ENCODE measurements at places on chromosomes 1 and 21.

DNA sequence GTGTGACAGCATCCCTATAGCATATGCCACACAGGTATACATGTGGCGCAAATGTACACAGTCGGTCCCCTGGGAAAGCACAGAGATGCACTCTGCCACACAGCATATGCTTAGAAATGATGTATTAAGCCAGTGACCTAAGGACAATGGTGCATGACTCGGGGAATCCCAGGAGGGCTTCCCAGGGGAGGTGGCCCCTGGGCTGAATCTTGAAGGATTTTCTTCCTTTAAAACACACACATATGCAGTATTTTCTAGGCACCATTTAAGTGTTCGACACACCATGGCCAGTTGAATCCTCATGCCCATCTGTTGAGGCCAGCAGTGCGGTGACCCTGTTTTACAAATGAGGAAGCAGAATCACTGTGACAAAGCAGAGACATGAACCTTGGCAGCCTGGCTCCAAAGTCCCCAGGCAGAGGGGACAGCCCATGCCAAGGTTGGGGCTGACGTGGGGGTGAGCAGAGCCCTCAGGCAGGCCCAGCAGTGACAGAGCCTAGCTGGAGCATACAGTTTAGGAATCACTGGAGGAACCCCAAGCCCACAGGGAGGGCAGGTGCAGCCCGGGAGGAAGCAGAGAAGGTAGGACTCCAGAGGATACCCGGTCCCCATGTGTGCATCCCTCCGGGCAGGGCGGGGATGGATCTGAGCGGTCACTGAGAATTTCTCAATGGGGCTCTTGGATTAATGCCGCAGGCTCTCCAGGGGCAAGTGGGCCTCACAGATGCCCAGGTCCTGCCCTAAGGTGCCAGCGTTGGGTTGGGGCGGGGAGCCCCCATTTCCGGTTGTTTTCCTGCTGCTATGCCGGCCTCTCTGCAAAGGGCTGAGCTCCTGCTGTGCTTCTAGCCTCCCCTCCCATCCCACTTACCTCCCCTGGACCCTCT, 28.4 kb downstream of the WNT3A start:
- no peak for DNase-seq

GRCh38 chr1:233360525-233361102, 33.1 kb downstream of the MAP3K21 start:
- DNase-seq, result no peak

DNA sequence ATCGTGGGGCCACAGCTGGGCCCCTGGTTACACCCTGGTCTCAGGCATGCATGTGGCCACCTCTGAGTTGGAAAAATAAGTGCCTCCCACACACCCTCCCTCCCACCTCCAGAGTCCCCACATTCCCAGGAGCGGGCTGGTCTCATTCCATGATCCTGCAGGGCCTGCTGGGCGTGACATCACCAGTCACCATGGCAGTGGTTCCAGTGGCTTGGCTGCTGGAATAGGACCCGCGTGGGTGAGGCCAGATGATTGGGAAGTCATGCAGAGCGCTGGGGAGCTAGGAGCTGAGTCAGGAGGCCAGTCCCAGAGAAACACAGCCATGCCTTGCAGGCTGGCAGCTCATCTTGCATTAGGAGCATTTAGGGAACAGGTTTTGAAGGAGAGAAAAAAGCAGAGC, 125.4 kb upstream of the TMEM51 start:
- DNase-seq, result no peak

DNA sequence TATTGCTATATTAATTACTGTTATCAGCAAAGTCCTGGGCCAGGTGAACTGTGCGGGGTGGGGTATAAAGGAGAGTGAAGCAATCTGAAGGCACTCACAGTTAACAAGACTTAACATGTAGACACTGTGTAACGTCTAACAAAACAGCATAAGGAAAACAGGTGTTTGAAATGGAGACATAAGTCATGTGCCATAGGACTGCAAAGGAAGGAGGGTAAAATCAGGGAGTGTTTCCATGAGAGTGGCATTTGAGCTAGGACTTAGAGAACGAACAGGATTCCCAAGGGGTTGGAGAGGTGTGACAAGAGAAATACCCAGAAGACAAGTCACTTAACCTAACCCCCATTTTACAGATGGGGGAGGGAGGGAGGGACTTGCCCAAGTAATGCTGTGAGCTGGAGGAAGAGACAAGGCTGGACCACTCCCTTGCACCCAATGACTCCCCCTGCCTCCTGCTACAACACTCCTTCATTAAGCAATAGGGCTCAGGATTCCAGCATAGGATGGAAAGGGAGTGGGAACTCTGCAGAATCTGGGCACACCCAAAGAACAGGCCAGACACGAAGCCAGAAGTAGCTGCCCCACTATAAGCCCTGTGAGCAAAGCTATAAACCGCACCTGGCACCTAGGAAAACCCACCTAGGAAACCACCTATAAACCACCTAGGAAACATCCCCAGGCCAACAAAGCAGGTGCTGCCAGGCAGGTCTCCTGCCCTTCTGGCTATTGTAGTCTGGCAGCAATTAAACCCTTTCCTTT, 6.6 kb downstream of the PEF1 start:
- DNase-seq, result no peak

DNA sequence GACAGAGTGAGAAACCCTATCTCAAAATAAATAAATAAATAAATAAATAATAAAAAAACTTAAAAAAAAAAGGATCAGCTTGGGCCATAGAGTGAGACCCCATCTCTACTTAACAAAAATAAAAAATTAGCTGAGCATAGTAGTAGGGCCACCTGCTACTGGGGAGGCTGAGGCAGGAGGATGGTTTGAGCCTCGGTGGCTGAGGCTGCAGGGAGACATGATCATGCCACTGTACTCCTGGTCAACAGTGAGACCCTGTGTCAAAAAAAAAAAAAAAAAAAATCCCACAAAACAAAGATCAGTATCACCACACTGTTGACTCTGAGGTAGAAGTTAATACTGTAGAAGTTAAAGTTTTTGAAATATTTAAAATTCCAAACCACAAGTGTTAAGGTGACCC, 29.1 kb downstream of the SLC16A1 start:
- DNase-seq, result no peak

- DNase-seq, result no peak
Measured at GRCh38 chr1:90359994-90360393, 357.1 kb downstream of the BARHL2 start.
